ELR (cell line): ENCODE measurements at places on chromosomes 3 and 15.
A peak's percentile ranks its signal among the peaks of the same experiment; 100 is the strongest.

DNA sequence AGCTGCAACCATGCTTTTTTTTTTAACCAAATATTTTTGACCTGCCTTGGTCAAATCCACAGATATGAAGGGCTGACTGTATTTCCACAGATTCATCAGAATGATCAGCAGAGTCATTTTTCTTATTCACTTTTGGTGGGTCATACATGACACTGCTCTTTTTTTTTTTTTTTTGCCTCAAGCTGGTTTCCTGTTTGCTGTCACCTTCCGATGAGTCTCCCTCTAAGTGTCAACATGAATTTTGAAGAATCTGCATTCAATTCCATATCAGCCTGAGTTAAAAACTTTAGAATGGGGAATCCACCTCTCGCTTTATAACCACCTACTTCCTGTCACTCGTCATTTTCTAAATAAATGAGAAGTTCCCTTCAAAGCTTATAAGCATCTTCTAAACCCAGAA is 2.2 kb upstream of the SLC12A8 start:
- peak; percentile 91 for DNase-seq

DNA sequence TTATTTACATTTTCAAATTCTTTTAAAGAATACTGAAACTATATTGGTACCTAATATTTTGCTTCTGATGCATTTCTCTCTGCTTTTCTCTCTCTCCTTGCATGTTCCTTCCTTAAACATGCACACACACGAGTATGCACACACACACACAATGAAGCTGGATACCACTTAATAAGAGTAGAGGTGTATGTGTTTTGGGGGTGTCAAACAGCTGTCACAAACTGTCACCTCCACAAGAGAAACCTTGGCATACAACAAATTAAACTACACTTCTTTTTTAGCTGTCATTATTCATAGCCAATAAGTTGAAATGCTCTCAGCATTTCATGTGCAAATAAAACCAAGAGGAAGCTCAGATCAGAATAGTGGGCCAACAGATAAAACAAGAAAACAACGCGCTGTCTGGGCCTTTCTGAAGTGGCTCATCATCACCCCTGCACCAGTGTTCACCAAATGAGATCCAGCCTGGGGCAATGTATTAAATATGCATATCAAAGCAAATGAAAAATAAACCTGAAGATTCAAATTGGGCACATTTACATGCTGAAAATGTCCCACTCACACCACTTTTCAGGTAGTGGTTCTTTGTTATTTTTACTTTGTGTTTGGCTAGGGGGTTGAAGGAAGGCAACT is 9.7 kb downstream of the MEIS2 start:
- DNase-seq = no peak

GRCh38 chr15:98596885-98597392 is 51.4 kb upstream of the IGF1R start:
- DNase-seq = no peak

DNA sequence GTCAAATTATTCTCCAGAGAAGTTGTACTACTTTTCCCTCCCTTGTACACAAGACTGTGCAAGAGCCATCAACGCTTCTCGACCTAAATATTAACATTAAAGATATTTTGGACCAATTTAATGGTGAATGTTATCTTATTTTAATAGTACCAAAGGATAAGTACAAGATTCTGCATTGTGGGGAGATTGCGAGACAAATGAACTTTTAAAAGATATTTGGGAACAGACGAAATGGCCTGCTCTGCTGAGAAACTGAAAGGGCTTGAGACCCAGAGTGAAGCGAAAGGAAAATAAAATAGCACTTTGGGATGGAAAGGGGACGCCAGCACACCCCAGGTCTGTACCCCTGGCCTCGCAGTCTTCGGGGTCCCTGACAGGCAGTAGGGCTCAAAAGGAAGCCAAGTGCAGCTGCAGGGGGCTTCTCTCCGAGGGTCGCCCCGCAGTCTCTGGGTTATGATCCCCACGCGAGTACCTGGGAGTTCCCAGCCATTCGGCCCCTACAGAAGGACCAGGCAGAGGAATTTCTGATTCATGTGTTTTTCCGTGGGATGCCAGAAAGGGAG is 97.6 kb upstream of the VGLL3 start:
- peak; percentile 44 for DNase-seq

DNA sequence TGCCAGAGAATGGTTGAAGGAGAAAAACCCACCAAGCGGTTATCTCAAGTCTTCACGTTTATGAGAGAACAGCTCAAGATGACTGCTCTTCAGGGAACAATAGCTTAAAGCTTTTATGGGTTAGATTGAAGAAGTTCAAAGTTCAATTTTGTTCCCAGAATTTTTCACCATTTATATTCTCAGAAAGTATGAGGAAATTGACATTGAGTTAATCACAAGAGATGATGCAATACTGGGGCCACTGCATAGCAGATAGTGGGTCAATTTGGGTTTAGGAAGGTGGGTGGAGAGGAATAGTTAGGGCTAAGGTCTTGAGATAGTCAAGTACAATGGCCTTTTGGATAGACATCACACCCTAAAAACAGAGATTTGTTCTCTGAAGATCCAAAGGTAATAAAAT is 539.3 kb downstream of the SQOR start:
- DNase-seq = no peak

GRCh38 chr15:59360305-59360704 is 12.4 kb downstream of the MYO1E start:
- peak; percentile 27 for DNase-seq

DNA sequence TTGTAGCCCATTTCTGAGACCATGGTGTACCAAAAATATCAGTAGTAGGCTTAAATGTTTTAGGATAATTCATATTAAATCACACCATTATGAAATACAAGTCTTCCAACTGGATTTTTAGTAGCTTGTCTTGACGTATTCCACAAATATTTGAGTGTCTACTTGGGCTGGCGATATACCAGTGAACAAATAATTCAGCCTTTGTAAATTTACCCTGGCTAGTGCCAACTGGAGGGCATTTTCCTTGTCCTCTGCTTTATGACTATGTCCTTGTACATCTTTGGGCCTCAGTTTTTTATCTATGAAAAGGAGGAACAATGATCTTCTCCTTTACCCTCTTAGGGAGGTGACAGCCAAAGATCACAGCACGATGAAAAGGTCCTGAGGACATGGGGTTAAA is 114.8 kb downstream of the FRMD4B start:
- no peak for DNase-seq
